ENCODE measurements at places on chromosomes 12 and 14.
A peak's percentile ranks its signal among the peaks of the same experiment; 100 is the strongest.

GRCh38 chr14:67510121-67510520 lies 21.6 kb upstream of the TMEM229B start:
- DNase-seq: peak; percentile 36

- DNase-seq: peak; percentile 70
Observed at GRCh38 chr14:50677527-50678063, 9.5 kb upstream of the SAV1 start.

DNA sequence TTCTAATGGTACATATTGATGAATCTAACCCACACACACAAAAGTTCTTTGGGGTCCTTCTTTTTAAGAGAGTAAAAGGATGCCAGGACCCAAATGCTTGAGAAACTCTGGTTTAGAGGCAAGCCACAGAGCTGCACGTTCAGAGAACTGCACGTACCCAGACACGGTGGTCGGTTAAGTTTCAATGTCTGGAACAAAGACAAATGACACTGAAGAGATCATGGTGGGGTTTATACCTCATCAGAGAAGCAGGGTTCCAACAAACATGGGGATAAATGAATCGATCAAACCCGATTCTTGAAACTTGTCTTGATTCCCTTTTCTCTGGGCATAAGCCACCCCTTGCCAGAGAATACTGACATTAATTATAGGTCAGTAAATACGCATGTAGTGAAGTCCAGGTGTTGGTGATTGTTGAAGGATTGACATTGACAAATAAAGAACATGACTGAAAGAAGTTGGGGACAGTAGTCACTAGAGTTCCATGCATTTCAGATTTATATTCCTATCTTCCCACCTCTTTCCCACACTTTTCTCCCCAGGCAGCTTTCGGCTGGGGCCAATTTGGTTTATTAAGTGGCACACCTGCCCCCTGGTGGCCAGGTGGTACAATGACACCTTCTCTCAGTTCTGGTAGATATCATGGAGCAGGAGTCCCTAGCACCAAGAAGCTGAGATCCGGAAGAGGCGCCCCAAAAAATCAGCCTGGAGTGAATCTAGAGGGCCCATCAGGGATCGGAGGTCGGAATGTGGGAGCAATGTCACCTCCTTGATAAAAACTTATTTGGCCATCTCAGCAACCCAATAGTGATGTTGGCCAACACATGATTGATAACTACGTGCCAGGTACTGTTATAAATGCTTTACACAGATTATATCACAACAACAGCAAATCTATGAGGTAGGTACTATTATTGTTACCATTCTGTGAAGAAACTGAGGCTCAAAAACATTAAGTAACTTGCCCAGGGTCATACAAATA lies 17.8 kb upstream of the HDAC7 start:
- peak; percentile 58 for DNase-seq

- no peak for DNase-seq
Observed at GRCh38 chr14:33652566-33653307, 298.1 kb downstream of the EGLN3 start.

DNA sequence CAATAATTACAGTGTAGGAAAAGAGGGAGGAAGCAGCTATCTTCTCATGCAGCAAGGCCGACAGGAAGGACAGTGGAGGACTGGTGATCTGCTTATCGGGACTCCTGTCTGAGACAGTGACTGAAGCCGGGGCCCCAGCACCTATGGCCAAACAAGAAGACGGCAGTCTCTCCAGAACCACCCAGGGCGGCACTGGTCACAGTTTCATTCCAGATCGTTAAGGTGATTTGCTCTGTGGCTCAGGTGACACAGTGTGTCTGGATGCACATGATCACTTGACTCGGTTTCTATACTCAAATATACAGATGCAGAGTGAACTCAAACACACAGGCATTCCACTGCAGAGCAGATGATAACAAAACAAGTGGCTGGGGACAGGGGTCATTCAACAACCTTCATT lies 52.1 kb upstream of the CORO1C start:
- DNase-seq: no peak

- DNase-seq: no peak
Observed at GRCh38 chr12:55933169-55933798, 2.3 kb downstream of the DGKA start.

GRCh38 chr12:113069149-113069548 lies 12.6 kb downstream of the DTX1 start:
- no peak for DNase-seq

GRCh38 chr12:115840159-115840558 lies 437.3 kb downstream of the MED13L start:
- DNase-seq: no peak
